ENCODE measurements at places on chromosomes 3 and 15.

GRCh38 chr3:66145408-66145733 lies 75.4 kb upstream of the SLC25A26 start:
- no peak for DNase-seq

DNA sequence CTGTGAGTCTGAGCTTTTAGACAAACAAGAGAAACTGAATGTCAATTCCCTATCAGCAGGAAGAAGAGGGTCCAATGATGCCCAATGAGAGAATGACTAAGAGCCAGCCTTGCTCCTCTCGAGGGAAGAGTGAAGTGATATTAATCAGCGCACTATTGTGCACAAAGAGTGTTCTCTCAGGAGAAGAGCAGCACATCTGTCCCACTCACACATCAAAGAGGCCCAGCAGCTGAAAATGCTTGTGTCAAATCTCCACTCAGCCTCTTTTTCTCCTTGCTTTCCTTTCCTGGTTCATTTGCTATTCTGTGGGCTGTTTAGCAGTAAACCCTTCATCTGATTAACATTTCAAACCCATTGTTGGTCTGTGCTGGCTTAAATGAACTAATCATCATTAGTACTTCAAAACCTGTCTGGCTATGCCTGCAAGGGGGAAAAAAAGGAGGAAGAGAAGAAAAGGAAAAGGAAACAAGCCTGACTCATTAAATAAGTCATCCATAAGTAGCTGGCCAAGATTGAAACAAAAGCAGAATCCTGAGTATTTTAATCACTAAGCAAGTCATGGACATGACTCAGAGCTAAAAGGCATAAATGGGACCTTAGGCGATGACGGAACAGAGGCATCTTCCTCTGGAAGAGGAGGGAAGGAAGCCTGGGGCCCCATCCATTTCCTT lies 912.7 kb downstream of the TUSC7 start:
- no peak for DNase-seq

GRCh38 chr3:164465172-164465571 lies 613.1 kb downstream of the SI start:
- DNase-seq = no peak

GRCh38 chr15:89307046-89307587 lies 27.5 kb downstream of the POLG start:
- no peak for DNase-seq

GRCh38 chr3:113252553-113252952 lies 41.2 kb downstream of the BOC start:
- no peak for DNase-seq

GRCh38 chr3:157475921-157476414 lies 27.2 kb downstream of the VEPH1 start:
- DNase-seq = no peak

DNA sequence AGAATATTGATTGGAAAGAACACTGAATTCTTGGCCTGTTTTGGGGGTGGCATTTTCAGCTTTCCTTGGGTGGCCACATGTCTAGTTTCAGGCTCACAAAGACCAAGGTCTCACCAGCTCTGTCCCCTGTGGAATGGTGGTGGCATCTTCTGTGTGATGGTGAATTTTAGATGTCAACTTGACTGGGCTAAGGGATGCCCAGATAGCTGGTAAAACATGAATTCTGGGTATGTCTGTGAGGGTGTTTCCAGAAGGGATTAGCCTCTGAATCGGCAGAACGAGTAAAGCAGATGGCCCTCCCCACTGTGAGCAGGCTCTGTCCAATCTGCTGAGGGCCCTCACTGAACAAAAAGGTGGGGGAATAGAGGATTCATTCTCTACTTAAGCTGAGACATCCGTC lies 34.4 kb upstream of the MYZAP start:
- DNase-seq = no peak

DNA sequence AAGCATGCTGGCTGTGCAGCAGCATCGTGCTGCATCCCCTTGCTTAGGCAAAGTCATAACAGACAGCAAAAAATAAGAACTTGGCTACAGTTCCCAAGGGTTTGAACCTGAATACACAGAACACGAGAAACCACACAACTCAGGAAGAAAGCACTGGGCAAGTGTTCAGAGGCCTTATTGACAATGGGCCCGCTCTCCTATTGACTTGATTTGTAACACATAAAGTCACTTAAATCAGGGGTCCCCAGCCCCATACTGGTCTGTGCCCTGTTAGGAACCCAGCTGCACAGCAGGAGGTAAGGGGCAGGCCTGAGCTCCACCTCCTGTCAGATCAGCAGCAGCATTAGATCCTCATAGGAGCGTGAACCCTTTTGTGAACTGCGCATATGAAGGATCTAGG lies 145.1 kb downstream of the LSAMP start:
- no peak for DNase-seq

GRCh38 chr3:179651687-179652446 lies 973 bp upstream of the USP13 start:
- no peak for DNase-seq

- DNase-seq = no peak
Observed at GRCh38 chr15:91407269-91407889, 307.3 kb downstream of the SV2B start.

DNA sequence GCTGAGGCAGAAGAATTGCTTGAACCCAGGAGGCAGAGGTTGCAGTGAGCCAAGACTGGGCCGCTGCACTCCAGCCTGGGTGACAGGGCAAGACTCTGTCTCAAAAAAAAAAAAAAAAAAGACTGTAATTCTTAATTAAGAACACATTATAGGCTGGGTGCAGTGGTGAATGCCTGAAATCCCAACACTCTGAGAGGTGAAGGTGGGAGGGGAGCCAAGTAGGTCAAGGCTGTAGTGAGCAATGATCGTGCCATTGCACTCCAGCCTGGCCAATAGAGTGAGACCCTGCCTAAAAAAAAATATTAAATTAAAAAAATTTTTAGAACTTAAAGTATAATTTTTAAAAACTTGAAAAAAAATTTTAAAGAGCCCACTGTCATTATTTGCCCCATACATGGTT lies 13.4 kb upstream of the ARPIN start:
- no peak for DNase-seq

DNA sequence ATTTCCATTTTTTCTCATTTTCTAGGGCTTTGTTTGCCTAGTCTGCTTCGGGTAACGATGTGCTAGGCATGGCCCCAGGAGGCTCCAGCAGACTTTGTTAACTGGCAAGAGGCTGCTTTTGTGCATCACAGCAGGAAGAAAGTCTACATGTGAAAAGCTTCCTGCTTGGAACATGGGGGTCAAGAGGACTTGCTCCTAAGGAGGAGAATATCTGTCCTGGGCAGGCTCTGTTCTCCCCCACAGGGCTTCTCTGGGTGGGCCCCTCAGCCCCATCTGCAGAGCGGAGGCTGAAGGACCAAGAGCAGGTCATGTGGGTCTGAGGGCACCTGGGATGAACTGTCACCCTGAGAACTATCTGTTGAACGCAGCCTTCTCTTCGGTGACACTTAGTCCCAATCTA lies 94.7 kb downstream of the CCNL1 start:
- no peak for DNase-seq

DNA sequence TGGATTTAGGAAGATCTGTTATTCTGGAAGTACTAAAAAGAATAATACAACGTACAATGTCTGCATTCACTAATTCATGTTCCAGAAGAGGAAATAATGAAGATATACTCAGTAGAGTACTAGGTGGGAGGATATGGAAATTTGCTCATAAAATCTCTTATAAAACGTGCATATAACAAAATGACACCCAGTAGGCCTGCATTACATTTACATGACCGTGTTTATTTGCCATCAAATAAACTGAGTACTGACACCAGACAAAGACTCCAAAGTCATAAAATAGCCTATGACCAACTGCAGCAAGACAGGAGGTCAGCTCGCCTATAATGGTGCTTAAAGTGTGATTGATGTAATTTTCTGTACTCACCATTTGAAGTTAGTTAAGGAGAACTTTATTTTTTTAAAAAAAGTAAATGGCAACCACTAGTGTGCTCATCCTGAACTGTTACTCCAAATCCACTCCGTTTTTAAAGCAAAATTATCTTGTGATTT lies 60.4 kb downstream of the DCUN1D1 start:
- no peak for DNase-seq

DNA sequence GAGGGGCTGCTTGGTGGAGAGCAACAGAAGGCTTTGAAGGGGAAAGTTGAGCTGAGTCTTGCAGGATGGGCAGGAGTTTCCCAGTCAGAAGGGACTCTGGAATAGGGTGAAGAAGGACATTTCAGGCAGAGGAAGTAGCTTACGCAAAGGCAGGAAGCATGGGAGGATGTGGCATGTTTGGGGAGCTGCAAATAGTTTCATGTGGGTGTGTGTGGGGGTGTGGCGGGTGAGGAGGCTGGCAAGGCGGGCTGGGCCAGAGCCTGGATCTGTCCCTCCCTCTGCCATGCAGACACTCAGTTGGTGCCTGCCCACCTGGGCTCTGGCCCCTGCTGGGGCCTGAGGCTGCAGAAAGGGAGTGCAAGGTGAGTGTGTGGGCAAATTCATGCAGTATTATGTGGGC lies 10.4 kb downstream of the TEX264 start:
- no peak for DNase-seq
